ENCODE measurements at places on chromosomes 6 and 20. TPM values are rescaled to one million over a fixed set of nuclear protein-coding genes. Genes with fewer than 3 reads are reported as not detected.
A peak's percentile ranks its signal among the peaks of the same experiment; 100 is the strongest.

Gene CFAP206
- total RNA-seq: 1.8 TPM

Gene DZANK1
- total RNA-seq: 27.9 TPM

Gene ZNF311
- not detected for total RNA-seq

Gene FAM83B
- not detected for total RNA-seq

Gene COL21A1
- total RNA-seq: not detected

- DNase-seq: no peak
Measured at GRCh38 chr20:61292821-61293612, 41.0 kb downstream of the CDH4 start.

DNA sequence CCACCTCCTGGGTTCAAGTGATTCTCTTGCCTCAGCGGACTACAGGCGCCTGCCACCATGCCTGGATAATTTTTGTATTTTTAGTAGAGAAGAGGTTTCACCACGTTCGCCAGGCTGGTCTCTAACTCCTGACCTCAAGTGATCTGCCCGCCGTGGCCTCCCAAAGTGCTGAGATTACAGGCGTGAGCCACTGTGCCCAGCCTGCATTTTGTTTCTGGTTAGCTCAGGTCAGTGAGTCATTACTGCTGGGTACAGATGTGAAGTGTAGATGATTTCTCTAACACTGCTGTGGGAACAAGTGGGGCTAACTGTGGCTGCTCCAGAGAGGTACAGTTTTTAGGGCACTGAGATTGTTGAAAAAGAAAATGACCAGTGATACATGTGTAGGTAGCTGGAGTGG is 188.6 kb downstream of the PRL start:
- DNase-seq: no peak

GRCh38 chr6:100899202-100899601 is 18.1 kb upstream of the ASCC3 start:
- no peak for DNase-seq

GRCh38 chr6:45376310-45377042 is 1.3 kb downstream of the SUPT3H start:
- DNase-seq: no peak

DNA sequence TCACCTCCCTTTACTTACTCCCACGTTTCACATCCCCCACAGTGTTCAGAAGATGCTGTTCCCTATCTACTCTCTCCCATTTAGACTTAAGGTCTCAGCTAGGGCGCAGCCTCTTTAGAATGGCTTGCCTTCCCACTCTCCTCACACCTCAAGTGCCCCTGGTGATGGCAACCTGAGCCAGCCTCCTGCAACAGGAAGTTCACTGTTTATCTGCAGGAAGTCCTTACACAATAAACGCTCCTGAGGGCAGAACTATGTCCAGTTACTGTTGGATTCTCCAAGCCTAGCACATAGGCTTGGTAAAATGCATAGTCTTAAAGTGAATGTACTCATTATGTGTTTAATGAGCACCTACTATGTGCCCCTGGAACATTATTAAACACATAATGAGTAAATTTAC is 21.9 kb upstream of the RAB22A start:
- DNase-seq: no peak

DNA sequence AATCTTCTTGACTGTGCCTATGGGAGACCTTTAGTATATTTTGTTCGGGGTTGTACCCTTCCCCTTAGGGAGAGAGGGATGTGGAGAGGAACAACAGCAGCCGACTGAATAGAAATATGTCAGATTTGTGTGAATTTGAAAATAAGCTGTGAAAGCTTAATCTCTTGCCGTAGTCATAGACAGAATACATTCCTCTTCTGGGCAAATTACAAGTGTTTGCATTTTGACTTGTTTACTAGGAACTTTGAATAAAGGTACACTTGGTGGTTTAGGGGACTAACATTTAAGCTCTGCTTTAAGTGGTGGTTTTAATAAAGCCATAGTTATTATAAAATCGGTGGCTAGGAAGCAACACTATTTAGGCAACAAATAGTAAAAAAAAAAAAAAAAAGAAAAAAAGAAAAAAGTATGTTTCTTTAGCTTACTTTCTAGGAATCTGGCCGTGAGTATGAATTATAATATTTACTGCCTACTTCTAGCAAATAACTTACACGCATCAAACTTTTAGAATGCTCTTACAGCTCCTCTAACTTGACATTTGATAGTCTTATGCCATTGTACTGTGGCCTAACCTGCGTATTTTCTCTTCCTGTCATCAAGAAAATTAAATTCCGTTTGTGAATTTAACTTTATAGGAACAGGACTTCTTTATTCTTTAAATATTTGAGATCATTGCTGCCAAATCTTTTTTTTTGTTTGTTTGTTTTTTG is 65.1 kb downstream of the ZBTB2 start:
- no peak for DNase-seq

GRCh38 chr6:147166992-147167391 is 37.2 kb upstream of the STXBP5 start:
- DNase-seq: no peak

GRCh38 chr6:62980093-62980492 is 231.2 kb upstream of the FKBP1C start:
- DNase-seq: no peak

DNA sequence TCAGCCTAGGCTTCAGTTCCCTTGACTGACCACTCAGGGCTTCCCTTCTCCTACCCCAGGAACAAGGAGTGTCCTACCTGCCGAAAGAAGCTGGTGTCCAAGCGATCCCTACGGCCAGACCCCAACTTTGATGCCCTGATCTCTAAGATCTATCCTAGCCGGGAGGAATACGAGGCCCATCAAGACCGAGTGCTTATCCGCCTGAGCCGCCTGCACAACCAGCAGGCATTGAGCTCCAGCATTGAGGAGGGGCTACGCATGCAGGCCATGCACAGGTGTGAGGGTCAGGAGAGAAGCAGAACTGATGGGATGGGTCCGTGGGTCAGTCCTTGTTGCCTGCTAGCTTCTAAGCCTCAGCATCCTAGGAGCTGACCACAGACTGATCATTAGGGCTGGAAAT is 1.6 kb downstream of the RING1 start:
- DNase-seq: no peak

- no peak for DNase-seq
Measured at GRCh38 chr6:42427871-42428270, 23.9 kb downstream of the TRERF1 start.

GRCh38 chr6:14119784-14120183 is 2.2 kb downstream of the CD83 start:
- no peak for DNase-seq

DNA sequence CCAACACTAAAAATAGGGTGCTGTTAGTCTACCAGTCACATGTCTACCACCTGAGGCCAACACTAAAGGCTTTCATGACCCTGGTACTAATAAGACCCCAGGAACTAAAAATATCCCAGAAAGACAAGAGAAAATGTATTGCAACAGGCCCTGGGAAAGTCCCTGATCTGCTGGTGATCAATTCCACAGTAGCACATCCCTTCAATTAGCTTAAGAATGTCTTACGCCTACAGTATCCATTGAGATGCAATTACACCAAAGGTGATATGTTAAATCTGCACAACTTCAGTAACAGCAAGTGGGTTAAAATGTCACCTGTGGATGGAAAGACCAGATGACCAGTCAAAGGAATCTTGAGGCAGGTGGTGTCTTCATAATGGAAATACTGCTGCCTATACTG is 3.1 kb downstream of the SEMG1 start:
- no peak for DNase-seq

GRCh38 chr6:43454290-43454695 is 1.1 kb downstream of the DLK2 start:
- peak; percentile 80 for DNase-seq

DNA sequence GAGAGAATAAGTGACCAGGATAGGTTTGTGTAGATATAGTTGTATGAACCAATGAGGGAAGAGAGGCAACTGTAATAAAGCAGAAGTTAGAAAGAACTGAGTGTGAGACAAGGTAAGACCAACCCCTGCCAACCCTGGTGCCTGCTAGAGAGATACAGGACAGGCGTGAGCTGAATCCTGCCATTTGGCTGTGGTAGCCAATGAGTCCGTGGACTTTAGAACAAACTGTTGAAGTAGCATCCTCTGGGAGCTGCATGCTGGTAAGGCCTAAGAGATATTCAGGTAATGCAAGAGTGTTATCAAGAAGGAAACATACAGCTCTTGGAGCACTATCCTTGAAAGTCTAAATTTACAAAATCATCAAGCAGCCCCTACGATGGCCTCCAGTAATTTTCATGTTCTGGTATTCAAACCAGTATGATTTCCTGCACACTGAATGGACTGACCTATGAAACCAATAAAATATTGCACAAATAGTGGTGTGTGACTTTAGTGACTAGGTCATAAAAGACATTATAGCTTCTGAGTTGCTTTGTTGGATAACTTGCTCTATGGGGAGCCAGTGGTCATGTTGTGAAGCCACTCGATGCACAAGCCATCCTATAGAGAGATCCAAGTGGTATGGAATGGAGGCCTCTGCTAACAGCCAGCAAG is 24.0 kb downstream of the BTBD3 start:
- no peak for DNase-seq

- no peak for DNase-seq
Measured at GRCh38 chr6:36926708-36927513, 27.6 kb upstream of the PI16 start.

DNA sequence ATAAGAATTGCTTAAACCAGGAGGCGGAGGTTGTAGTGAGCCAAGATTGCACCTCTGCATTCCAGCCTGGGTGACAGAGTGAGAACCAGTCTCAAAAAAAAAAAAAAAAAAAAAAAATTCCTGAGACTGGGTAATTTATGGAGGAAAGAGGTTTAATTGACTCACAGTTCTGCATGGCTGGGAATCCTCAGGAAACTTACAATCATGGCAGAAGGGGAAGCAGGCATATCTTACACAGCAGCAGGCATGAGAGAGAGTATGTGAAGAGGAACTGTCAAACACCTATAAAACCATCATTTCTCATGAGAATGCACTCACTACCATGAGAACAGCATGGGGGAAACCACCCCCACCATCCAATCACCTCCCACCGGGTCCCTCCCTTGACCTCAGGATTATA is 1.8 kb upstream of the FKBP1A start:
- no peak for DNase-seq

DNA sequence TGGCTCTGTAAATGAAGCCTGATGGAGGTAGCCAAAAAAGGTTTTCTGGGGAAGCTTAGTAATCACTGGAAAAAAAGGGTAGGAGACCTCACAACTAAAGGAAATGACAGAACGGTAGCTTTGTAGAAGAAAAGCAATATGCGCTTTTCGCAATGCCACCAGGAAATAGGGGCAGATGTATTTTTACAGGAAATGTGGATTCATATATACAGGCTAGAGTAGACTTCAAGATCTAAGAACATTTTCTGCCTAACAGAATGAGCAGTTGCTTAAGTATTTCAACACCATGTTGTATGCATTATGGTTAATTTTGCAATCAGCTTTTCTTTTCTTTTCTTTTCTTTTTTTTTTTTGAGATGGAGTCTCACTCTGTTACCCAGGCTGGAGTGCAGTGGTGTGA is 219.6 kb downstream of the CD83 start:
- no peak for DNase-seq

- DNase-seq: no peak
Measured at GRCh38 chr6:21050935-21051334, 516.7 kb downstream of the CDKAL1 start.

DNA sequence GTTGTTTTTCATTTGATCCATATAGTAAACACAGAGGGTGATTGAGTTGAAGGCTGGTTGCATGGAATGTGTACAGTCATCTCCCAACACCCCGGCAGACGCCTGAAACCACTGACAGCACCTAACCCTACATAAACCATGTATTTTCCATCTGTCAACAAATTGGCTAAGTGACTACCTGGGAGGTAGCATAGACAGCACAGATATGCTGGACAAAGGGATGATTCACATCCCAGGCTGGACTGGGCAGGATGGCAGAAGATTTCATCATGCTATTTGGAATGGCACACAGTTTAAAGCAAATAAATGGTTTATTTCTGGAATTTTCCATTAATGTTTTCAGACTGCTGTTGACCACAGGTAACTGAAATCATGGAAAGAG is 4.4 kb upstream of the VIP start:
- no peak for DNase-seq

DNA sequence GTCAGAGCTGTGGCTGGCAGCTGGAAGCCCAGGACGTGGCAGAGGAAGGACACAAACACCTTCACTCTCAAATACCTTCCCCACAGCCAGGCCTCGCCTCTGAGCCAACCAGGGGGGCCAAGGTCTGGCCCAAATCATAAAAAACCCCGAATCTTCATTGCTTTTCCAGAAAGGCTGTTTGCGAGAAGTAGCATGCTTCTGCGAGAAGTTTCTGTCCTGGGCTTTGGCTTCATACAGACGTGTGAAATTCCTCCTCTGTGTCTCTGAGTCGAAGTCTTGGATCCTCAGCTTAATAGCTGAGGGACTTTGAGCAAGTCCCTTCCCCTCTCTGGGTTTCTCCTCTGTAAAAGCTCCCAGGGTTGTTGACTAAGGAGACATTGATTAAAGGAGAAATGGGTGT is 63.0 kb downstream of the CHMP4B start:
- DNase-seq: no peak

- DNase-seq: peak; percentile 69
Measured at GRCh38 chr6:150528648-150529285, 70.9 kb upstream of the PLEKHG1 start.

DNA sequence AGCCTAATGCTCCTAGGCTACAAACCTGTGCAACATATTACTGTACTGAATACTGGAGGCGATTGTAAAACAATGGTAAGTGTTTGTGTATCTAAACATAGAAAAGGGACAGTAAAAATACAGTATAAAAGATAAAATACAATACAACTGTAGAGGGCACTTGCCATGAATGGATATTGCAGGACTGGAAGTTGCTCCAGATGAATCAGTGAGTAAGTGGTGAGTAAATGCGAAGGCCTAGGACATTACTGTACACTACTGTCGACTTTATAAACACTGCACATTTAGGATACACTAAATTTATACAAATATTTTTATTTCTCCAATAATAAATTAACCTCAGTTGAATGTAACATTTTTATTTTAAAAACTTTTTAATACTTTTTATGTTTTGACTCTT is 485.0 kb downstream of the MMUT start:
- DNase-seq: no peak

DNA sequence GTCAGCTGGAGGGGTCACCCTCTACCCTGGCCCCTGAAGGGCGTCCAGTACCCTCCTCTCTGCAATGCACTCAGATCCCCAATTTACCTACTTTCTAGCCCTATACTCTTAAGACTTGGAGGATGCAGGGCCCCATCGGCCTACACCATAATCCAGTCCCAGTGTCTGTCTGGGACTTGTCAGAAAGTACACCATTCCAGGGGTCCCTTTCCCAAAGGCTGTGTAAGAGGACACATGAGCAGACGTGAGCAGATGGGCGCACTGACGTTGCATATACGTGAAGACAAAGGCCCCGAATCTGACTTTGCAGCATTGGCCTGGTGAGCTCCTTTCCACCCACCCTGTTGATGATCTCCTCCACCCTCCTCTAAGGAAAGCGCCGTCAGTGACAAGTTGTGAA is 20.9 kb upstream of the SMOC2 start:
- DNase-seq: no peak

Measured in Karpas-422 (cell line).